Activated CD4-positive, alpha-beta T cell treated with anti-CD3 and anti-CD28 coated beads for 24 hours (primary cell): ENCODE measurements at places on chromosomes 6 and 20.
A peak's percentile ranks its signal among the peaks of the same experiment; 100 is the strongest.

DNA sequence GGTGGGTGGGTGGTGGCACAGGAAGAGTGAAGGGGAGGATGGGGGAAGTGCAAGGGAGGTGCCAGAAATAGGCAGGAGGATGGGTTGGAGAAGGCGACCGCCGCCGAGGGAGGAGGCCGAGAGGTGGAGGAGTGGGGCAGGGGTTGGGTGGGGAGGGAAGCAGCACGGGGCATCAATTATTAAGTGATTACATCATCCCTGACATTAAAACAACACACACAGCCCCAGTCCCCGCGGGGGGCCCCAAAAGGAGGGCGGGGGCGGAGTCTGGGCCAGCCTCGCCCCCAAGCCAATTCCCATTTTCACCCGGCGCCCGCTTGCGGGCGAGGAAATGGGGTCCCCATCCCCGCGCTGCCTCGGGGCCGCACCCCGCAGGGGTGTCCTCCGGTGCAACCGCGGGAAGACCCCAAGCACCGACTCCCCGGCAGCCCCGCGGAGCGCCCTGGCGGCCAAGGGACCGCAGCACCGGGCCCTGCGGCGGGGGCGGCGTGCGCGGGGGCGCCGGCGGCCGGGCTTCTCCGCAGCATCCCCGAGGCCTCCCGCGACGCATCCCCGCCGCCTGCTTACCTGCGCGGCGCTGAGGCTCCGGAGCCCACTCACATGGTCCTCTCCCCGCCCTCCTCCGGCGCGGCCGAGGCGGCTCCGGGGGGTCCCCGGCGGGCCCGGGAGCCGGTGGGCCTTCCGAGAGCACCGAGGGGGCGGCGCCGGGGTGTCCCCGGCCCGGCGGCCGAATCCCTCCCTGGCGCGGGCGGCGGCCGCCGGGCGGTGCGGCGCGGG is 663 bp downstream of the FYN start:
- DNase-seq, result peak; percentile 48

- DNase-seq, result no peak
These were observed 5.0 kb downstream of the PYGB start for GRCh38 chr20:25252686-25253421.

- no peak for DNase-seq
These were observed 72.0 kb downstream of the REV3L start for GRCh38 chr6:111411046-111411445.

DNA sequence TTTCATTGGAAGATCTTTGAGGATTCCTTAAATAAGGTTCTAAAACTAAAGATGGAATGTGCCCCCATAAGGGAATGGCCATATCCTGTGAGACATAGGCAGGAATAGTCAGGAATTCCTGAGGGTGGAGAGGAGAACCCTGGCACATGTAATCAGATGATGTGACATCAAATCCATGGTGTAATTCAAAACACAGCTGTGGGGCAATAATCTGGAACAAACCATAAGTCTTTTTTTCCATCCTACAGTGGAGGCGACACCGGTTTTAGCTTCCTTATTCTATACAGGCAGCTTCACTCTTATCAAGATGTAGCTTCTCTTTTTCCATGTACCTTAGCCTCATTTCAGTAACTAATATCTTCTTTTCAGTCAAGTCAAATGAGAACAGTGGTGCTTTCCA is 133.6 kb upstream of the CITED2 start:
- no peak for DNase-seq

DNA sequence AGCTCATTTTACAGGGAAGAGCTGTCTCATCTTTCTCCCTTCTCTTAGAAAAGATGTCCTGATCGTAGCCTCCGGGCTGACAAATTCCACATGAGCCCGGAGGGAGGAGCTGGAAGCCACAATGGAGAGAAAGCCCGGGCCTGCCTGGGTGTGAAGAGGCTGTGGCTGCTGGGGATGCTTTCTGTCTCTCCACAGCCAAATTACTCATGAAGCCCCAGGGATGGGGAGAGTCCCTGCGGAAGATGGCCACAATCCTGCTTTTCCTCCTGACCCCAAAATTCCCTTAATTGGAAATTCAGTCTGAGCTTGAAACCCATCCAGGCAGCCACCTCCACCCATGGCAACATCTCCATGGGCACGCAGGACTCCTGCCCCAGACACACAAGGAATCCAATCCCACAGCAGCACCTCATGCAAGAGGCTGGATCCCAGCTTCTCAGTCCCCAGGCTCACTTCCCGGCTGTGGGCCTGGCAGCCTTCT is 32.4 kb downstream of the JPH2 start:
- no peak for DNase-seq

GRCh38 chr6:151351731-151352130 is 39.6 kb downstream of the ZBTB2 start:
- DNase-seq, result no peak

DNA sequence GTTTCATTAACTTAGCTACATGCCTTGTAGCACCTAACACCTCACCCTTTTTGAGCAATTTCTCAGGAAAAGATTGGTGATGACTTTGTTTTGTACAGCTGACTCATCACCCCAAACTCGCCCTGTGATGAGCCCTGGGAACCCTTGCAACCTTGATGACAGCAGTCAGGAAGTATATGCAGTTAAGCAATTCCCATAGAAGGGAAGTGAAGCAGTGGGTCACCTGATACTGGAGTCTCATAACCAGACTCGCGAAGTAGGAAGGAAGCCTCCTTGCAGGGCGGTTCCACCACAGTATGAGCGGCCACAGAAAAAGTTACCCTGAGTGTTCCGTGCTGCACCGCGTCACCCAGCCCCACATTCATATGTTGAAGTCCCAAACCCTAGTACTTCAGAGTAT is 82.0 kb upstream of the EDN1 start:
- DNase-seq, result no peak

GRCh38 chr20:16917636-16918035 is 169.5 kb downstream of the OTOR start:
- DNase-seq, result no peak

GRCh38 chr6:147689398-147689797 is 180.9 kb downstream of the SAMD5 start:
- no peak for DNase-seq

GRCh38 chr6:151029970-151030369 is 164.5 kb downstream of the MTHFD1L start:
- no peak for DNase-seq

DNA sequence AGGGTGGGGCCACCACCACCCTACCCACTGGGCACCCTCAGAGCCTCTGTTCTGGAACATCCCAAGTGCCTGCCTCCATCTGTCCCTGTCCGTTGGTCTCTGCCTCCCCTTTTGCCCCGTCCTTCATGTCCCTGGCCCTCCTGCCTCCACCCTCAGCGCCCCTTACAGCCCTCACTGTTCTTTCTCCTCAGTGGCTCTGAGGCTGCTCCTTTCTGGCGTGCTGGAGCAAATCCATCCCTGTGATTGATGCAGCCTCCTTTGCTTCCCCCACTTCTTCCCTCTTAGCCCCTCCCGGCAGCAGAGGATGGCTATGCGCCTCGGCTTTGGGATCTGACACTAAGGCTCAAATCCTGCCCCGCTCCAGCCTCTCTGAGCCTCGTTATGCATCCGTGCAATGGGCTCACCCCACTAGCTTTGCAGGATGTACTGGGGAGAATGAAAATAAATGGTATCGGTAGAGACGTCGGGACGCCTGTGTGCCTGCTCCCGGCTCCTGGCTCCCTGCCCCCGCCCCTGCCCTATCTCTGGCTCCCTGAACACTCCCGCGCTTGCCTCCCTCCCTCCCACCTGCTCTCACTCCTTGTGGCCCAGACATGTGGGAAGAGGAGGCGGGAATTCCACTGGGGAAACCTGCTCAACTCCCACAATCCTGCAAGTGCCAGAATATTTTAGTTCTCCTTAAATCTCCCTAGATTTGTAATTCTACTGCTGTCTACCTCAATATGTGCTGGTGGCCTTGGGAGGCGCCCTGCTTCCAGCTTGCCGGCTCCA is 13.1 kb downstream of the VSTM2L start:
- no peak for DNase-seq

DNA sequence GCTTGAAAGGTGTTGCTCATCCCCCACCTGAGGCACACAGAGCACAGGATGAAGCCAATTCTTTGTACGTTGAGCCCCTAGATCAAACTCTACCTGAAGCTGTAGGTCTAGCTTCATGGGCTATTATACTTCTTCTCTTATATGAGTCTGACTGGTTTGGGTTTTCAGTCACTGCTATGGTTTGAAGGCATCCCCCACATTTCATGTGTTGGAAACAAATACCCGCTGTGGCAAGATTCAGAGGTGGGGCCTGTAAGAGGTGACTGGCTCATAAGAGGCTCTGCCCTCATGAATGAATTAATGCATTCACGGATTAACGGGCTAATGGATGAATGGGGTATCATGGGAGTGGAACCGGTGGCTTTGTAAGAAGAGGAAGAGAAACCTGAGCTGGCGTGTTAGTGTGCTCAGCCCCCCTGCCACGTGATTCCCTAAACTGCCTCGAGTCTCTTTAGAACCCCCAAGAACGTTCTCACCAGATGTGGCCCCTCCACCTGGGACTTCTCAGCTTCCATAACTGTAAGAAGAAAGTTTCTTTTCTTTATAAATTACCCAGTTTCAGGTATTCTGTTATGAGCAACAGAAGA is 39.2 kb downstream of the PREX1 start:
- no peak for DNase-seq

GRCh38 chr6:135546680-135547418 is 49.3 kb upstream of the AHI1 start:
- DNase-seq, result no peak

GRCh38 chr6:125222531-125223455 is 69.2 kb downstream of the TPD52L1 start:
- no peak for DNase-seq

GRCh38 chr6:144660561-144661115 is 375.5 kb downstream of the UTRN start:
- DNase-seq, result no peak

- DNase-seq, result no peak
These were observed 423.8 kb upstream of the SULF2 start for GRCh38 chr20:48209102-48209501.

- no peak for DNase-seq
These were observed 328 bp downstream of the RRBP1 start for GRCh38 chr20:17681726-17682102.
